ENCODE measurements at places on chromosomes 11 and 22.

DNA sequence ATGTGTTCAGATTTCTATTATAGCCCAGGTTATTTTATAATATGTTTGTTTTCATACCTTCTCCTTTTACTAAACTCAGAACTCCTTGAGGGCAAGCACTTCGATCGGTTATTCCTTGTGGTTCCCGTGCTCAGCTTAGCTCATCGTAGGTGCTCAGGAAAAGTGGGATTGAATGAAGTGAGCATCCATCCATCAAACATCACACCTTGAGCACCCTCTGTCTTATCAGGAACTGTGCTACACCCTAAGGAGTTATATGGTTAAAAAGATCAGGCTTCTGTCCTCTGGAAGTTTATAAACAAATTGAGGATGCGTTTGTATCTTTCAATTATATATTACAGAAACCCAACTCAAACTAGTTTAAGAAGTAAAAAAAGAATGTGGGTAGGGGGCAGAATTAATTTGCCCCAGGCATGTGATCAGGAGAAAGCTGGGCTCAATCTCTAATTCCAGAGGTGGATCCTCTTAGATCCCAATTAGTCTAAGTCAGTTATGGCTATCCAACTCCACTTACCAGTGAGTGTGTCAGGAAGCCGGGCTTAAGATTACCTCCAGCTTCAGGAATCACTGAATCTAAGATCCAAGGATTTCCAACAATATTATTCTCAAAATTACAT is 59.9 kb upstream of the RRAS2 start:
- peak; percentile 64 for DNase-seq

DNA sequence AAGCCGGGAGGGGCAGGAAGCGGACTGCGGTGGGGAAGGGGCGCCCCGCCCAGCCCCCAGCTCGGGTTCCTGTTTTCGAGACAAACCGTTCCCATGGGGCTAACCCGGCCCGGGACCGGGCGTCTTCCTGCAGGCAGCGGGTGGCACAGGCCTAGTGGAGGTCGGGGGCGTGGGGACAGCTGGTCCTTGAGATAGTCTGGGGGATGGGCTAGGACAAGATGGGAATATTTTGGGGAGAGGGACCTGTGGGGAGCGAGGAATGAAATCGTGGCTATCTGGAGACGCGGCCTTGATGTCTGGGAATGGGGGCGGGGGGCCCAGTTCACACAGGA is 1.2 kb upstream of the RASGRP2 start:
- no peak for DNase-seq

GRCh38 chr22:27879923-27880322 is 39.1 kb downstream of the PITPNB start:
- peak; percentile 37 for DNase-seq

- DNase-seq: no peak
Measured at GRCh38 chr11:105912666-105913065, 109.4 kb downstream of the MSANTD4 start.

DNA sequence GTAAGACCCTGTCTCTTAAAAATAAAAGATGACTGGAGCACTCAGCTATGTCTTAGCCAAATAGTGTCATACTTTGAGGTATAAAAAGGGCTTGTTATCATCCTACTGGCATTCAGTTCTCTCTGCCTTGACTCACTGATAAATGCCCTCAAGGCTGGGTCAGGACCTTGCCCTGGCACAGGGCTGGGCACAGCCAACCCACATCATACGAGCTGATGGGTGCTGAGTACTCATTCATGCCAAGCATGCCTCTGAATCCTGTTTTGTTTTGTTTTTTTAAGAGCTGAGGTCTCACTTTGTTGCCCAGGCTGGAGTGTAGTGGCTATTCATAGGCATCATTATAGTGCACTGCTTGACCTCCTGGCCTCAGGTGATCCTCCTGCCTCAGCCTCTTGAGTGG is 1.9 kb downstream of the SMTNL1 start:
- peak; percentile 2 for DNase-seq

- no peak for DNase-seq
Measured at GRCh38 chr22:24086310-24086709, 75.2 kb downstream of the CABIN1 start.

- no peak for DNase-seq
Measured at GRCh38 chr11:112637876-112638275, 323.3 kb upstream of the NCAM1 start.

DNA sequence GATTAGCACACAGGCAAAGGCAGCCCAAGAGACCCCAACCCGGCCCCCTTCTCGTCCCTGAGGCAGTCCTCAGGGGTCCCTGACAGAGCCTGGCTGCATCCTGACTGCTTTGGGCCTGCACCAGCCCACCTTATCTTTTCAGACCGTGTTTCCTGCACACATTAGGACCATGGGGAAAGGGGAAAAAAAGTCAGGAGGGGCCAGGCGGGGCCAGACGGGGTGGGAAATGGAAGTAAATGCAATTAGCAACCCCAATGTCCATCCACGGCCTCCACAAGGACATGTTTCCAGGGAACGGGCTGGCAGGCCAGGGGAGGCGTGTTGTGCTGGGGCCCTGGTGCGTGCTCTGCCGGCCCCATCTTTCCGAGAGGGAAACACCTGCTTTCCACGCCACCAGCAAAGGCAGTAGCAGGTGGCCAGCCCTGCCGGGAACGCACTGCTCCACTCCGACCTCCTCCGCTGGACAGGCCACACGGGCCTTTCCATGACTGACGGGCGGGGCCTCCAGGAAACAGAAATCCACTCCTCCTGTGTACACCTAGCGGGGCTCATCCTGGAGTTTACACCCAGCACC is 7.4 kb downstream of the EHD1 start:
- no peak for DNase-seq

- no peak for DNase-seq
Measured at GRCh38 chr22:19871845-19872778, 17.4 kb upstream of the GNB1L start.

DNA sequence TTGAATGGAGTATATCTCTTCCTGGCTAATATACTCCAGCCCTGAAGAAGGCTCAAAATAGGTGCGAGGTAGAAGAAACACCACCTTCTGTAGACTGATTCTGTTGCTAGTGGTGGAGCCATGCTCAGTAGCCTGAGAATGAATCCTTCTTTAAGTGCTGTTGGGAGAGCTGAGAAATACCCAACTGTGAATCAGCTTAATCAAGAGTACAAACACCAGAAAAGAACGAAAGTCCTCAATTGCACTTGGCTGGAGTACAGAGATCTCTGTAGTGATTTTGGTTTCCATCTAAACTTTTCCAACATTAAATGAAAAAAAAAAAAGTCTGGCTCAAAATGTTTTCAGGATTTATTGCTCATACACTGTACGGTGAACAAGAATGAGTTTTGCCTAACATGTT is 619.1 kb downstream of the METTL15 start:
- DNase-seq: peak; percentile 4

GRCh38 chr11:59671471-59671870 is 2.6 kb upstream of the PATL1 start:
- DNase-seq: no peak

DNA sequence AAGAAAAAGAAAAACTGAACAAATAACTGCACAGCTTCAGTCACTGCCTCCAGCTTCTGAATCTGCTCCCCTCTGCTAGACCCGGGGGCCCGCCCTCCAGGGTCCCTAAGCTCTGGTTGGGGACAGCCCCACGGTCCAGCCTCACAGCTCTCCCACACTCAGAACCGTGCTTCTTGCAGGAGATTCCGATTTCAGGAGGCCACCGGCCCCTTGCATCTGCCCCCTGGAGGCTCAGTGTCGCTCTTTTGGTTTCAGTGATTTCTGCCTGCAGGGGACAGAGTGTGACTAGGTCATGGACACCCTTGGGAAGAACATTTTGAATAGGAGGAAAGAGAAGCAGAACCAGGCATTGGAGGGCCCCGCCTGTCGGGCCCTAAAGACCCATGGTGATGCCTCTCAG is 23.1 kb upstream of the RPS3 start:
- no peak for DNase-seq

GRCh38 chr11:87430821-87431220 is 393.1 kb downstream of the TMEM135 start:
- DNase-seq: no peak

DNA sequence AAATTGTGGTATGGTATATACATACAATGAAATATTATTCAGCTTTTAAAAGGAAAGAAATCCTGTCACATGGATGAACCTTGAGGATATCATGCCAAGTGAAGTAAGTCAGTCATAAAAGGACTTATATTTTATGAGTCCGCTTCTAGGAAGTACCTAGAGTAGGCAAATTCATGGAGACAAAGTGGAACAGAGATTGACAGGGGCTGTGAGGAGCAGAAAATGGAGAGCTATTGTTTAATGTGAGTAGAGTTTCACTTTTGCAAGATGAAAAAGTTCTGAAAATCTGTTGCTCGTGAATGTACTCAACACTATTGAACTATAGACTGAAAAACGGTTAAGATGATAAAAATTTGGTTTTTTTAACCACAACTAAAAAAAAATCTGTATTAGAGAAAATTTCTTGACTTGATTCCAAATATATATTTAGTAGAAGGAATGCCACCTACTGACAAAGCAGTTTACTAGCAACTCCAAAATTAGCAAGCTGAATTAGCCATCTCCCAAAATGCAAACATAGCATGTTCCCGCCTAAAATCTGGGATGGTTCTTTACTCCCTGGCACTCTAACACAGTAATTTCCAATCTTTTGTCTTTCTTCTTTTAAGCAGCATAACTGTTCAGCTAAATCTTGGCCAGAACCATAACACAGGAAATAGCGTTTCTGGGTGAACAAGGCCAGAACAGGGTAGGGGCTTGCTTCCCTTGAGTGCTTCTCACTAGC is 1.5 kb downstream of the UFD1 start:
- peak; percentile 15 for DNase-seq

- DNase-seq: no peak
Measured at GRCh38 chr11:61045271-61045670, 57.0 kb upstream of the CD5 start.

GRCh38 chr11:125290263-125290662 is 125.7 kb downstream of the PKNOX2 start:
- DNase-seq: no peak
